ENCODE measurements at places on chromosomes 2 and 18. TPM values are rescaled to one million over a fixed set of nuclear protein-coding genes. Genes with fewer than 3 reads are reported as not detected.

DNA sequence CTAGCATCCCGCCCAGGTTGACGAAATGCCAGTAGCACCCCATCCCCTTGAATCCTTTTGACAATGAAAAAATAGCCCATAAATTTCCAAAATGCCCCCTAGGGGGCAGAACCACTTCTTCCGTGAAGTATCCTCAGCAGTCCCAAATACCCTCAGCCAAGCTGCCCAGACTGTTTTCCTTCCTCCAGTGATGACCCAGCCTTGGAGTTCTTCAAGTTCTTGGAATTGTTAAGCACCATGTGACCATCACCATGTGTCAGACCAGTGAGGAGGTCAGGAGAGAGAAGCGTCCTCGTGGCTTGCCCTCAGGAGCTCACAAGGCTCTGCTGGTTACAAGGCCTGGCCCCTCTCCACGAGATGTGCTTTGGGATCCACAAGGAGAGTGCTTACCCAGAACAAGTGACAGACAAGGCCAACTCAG, 1.4 kb upstream of the SLC23A3 start:
- no peak for DNase-seq

DNA sequence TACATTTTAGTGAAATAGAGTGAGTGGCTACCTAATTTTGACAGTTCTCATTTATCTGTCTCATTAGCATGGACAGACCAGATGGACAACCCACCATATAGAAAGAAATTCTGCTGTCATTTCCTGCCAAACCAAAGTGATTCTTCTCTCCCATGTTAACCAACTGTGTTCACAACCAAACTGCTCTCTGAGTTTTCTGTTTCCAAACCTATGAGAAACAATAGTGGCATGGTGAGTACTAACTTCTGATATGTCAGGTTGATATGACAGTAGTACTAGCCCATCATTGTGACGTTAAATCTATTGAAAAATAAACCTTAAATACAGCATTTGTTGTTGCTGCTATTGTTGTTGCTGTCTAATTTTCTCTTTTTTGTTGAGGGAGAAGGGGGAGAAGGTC, 72.7 kb downstream of the IKZF2 start:
- no peak for DNase-seq

DNA sequence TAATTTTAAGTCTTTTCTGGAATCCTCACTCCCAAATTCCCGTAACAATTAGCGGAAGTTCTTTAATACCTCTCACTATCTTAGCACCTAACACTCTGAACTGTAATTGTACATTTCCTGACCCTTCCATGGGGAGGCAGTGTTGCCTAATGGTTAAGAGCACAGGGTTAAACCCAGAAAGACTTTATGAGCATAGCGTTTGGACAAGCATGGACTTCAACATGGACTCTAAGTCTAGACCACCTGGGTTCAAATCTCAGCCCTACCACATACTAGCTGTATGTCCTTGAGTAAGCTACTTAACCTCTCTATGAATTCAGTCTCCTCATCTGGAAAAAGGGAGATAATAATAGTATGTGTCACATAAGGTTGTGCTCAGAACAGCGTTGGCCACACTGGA, 13.0 kb downstream of the ANTXR1 start:
- no peak for DNase-seq

Gene HTR2B
- total RNA-seq = 2.9 TPM

Gene PARD6G
- total RNA-seq = 1.3 TPM

Gene LYPD6B
- not detected for total RNA-seq

Gene GPR17
- total RNA-seq = 0.19 TPM

Gene SCG2
- 0.97 TPM for total RNA-seq
